ENCODE measurements at places on chromosomes 3 and 15.

GRCh38 chr15:52804526-52805081, 14.5 kb upstream of the ONECUT1 start:
- no peak for DNase-seq

GRCh38 chr3:157063926-157064325, 96.0 kb downstream of the CCNL1 start:
- DNase-seq, result no peak

DNA sequence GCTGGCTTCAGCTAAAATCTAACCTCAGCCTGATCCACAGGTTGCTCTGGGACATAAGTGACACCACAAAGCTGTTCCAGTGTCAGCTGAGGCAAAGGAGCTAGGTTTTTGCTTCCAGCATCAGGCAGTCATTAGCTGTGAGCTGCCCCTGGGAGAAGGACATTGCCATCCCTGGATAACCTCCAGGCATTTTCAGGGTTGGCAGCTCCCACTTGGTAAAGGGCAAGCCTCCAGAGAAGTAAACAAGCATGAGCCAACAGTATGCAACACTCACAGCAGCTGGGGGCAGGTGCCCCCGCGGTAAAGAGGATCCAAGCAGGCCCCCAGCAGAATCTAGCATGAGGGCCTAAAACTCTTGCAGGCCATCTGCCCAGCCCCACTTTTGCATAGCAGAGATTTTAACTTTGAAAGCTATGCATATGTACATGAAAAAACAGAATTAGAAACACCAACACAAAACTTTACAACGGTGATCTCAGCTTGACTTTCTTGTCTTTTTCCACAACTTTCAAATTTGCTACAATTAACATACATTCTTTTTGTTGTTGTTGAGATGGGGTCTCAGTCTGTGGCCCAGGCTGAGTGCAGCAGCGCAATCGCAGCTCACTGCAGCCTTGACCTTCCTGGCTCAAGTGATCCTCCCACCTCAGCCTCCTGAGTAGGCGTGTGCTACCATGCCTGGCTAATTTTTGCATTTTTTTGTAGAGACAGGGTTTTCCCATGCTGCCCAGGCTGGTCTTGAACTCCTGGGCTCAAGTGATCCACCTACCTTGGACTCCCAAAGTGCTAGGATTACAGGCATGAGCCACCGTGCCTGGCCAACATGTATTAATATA, 83.8 kb upstream of the TPM1 start:
- DNase-seq, result no peak

- no peak for DNase-seq
Measured at GRCh38 chr3:178663201-178663934, 127.1 kb downstream of the KCNMB2 start.

DNA sequence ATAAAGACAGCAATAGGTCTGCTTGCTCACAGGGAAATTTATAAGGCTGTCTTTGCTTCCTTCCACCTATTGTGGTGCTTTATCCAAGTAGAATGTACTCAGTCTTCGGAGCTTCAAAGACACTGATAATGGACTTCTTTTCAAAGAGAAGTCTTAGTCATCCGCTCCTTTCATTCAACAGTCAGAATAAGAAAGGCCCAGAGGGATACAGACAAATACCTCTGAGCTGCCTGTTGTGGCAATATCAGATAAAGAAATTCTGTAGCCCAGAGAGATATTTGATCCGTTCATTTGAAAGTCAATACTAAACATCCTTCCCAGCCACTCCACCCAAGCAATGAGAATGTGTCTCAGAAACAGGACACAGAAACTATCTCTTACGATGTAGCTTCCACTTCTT, 110.0 kb downstream of the FHIT start:
- DNase-seq, result no peak

- no peak for DNase-seq
Measured at GRCh38 chr3:144482876-144483275, 511.3 kb downstream of the DIPK2A start.
